ENCODE measurements at places on chromosomes 6 and 20.

DNA sequence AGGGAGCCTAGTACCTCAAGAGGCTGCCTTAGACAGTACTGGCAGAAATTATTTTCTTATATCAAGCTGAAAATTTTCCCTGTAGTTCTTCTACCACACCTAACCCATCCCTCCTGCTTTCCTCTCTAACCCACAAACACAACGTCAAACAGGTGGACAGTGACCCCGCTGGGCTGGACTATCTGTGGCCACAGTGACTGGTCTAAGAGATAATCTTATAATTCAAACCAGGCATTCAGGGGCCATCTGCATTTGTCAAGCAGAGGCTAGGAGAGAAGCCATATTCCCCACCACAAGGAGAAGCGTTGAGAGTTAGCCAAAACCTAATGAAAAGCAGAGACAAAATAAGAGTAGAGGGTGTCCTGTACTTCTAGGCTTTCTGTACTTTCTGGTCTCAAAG, 8.2 kb downstream of the HDDC2 start:
- no peak for DNase-seq

- no peak for DNase-seq
These were observed 33.6 kb upstream of the GMPR start for GRCh38 chr6:16204653-16205376.

- no peak for DNase-seq
These were observed 26.6 kb upstream of the FBXL4 start for GRCh38 chr6:98974309-98974708.

GRCh38 chr6:152112491-152113261, 305.2 kb downstream of the ESR1 start:
- no peak for DNase-seq

DNA sequence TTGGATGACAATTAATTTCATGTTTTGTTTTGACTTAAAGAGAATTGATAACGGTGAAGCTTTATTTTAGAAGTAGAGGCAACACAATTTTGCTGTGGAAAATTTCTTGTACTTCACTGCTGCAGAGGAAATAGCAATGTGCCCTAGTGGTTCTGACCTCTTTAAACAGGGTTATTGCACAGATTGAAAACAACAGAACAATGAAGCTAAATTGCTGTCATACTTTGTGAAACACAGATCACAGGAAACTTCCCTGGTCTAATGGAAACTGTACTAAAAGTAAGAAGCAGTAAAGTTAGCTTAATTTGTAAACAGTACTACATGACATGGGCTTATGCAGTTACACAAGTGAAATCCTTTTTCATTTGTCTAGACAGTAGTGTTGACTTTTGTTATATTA, 31.3 kb downstream of the OR2A4 start:
- no peak for DNase-seq

GRCh38 chr6:98641949-98642719, 192.2 kb upstream of the POU3F2 start:
- DNase-seq, result no peak

- DNase-seq, result no peak
These were observed 11.7 kb upstream of the SULF2 start for GRCh38 chr20:47796971-47797370.

Measured in stimulated activated CD4-positive, alpha-beta T cell treated with anti-CD3 and anti-CD28 coated beads, Interleukin-2, amount 100 ng/mL, for 4 hours (primary cell).